GDM1 (cell line): ENCODE measurements at places on chromosomes 6 and 20.

DNA sequence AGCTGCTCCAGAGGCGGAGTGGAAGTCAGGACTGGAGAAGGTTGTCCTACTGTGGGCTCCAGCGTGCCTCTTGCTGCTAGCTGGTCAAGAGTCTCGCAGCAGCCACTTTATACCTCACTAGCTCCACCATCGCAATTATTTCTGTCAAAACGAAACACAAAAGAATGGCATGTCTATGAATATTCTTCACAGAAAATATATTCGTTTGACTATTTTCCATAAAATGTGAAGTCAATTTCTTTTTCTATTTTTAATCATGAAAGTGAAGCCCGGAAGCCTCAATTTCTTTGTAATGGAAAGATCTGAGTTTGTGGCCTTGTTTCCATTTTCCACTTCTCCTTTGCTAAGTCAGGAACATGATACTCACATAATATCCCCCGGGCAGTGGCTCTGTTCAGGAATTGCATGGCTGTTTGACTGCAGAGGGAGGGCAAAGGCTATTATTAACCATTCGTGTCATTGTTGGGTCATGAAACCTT is 51.7 kb downstream of the DTD1 start:
- DNase-seq = no peak

DNA sequence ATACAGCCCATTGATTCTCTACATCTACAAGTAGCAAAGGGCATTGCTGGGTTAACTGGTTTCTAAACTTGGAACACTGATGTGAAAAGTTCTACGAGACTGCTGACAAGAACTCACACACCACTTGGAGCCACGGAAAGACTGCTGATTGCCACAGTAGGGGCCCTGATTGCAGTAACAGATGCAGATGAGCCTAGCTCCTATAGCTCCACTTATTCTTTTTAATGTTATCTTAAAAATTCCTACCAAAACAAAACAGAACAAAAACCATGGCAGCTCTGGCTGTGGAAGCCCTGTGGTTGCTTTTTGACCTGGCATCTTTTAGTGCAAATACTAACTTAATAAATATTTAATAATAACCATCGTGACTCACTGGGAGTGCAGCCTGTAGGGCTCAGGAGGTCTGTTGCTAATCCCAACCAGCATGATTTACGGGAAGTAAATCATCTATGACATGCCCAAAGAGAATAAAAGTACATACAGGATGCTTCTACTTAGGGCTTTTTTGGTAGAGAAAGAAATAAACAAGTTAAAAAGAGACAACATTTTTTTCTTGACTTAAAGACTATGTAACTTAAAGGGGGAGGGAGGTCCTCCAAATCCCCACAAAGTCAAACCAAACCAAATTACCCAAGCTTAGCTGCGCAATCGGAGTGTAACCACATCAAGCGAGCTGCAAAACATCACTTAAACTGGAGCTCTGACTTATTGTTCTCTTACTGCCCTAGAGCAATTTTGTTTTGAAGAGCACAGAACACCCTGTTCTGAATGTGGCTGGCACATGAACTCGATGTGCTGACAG is 87.2 kb downstream of the FKBP5 start:
- no peak for DNase-seq

- DNase-seq = no peak
These were observed 90.3 kb downstream of the FYN start for GRCh38 chr6:111782887-111783466.

GRCh38 chr6:160883560-160883959 is 108.0 kb upstream of the MAP3K4 start:
- no peak for DNase-seq
